IPS-NIHi11 (cell line): ENCODE measurements at places on chromosomes 1 and 21.

DNA sequence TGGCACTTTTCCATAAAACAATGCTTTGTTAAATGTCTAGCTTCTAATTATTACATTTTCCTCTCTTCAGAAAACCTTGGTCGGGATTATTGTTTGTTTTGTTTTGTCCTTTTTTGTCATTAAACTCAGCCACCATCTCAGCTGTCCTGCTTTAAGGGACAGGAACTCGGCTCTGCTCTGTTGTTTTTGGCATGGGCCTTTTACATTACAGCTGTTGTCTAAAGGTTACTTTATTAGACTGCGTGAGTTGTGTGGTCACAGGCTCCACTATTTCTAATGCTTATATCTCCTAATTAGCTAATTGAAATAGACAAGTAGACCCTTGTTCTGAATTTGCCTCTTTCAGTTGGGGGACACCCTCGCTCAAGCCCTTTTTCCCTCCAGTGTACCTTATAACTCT, 1.6 kb downstream of the PALMD start:
- DNase-seq, result no peak

DNA sequence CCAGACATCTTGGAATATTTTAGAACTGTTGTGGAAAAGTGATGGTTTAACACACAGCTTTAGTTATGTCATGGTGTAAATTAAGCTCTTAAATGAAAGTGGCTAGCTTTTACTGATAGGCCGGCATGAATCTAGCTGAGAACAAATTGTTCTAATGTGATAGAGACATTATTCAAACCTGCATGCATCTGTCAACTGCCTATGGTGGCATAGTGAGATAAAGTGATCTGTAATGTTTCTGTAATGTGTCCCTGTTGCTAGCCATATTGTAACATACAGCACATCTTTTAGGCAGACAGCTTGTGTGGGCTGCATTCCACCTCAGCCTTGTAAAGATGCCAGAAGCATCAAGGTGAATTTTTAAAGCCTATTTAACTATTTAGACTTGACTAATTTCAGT, 16.0 kb downstream of the LRIG2 start:
- DNase-seq, result no peak

DNA sequence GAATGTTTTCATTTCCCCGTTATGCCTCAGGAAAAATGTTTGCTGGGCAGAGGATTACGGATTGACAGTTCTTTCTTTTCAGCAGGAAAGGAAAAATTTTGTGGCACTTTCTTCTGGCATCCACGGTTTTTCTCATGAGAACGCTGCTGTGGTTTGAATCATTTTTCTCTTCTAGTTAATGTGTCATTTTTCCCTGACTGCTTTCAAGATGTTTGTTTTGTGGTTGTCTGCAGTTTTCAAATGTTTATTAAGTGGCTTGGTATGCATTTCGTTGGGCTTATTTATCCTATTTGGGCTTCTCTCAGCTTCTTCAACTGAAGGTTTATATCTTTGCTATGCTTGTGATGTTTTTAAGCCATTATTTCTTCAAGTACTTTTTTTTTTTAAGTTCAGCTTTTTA, 359.0 kb downstream of the RGS7 start:
- no peak for DNase-seq

DNA sequence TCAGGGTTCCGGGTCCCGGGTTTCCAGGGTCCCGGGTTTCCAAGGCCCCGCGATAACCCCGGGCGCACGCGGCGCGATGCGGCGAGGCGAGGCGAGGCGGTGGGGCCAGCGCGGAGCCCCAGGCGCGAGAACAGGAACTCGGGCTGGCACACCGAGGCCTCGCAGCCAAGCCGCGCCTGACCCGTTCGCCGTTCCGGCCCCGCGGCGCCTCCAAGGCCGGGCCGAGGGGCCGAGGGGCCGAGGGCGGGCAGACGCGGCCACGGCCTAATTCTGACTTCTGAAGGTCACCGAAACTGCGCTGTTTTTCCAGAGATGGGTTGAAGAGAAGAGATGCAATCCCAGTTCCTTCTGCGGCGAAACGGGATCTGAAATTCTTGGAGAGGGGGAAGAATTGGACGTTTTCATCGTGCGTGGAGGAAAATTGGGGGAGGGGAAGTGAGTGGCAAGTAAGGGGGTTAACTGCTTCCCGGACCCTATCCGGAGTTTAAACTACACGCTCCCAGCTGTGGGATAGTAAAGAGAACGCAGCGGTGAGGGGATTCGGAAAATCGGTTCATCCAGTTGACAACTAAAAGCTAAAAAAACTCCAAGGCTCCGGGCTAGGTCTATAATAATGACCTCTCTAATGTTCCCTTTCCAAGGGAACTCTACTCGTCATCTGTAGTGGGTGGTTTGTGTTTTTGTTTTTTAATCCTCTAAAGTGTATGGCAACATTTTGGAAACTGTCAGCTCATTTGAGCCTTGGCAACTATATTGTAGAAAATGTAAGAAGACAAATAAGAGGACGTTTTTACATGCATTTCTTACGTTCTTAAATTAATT, 8.2 kb downstream of the TBX15 start:
- DNase-seq, result no peak

DNA sequence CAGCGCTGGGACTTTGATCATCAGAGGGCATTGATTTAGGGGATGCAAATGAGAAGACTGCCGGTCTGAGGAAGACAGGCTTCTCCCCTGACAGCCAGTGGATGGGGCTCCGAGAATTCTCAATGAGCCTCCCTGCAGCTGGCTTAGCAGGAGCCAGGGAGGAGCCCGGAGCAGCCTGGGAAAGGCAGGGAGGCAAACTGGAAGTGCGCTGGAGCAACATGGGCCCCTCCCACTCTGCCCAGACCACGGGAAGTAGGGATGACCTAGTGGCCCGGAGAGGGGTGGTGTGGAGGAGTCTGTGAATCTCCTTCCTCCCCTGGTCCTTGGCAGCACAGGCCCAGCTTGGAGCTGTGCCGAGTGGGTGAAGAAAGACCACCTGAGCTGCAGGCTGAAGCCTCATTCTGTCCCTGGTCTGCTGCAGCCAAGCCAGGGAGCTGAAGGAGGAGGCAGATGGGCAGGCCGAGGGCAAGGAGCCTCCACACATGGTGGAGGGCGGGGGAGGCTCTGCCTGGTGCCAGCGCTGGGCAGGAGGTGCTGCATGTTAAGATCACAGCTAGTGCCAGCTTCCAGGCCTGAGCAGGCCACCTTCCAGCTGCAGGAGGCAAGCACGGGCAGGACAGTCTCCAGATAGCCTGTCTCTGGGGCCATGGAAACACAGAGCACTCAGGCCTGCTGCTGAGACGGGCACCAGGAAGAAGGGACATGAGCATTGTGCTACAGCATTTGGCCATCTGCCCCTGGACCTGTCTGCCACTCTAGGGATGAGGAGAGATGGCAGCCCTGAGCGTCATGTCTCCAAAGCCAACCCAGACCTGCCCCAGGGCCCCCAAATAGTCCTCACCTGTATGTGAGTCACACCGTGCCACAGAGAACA, 12.2 kb upstream of the CLSTN1 start:
- peak; percentile 80 for DNase-seq

DNA sequence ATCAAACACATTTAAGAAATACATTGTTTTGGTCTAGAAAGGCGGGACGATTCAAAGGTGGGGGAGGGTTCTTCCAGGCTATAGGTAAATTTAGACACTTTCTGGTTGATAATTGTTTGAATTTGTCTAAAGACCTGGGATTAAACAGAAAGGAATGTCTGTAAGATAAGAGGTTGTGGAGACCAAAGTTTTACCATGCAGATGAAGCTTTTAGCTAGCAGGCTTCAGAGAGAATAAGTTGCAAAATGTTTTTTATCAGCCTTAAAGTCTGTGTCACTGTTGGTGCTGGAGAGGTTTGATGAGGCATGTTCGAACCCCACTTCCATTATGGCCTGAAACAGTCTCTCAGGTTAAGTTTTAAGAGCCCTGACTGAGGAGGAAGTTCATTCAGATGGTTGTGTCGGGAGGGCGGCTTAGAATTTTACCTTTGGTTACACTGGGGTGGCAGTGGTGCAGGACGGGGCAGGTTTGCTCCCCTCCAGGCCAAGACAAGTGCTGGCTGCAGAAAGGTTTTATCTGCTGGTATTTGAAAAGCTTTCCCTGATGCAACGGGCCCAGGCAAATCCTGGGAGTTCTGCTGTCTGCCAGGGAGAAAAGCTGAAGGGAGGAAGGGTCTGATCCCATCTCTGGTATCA, 16.0 kb upstream of the SLC2A5 start:
- DNase-seq, result no peak

DNA sequence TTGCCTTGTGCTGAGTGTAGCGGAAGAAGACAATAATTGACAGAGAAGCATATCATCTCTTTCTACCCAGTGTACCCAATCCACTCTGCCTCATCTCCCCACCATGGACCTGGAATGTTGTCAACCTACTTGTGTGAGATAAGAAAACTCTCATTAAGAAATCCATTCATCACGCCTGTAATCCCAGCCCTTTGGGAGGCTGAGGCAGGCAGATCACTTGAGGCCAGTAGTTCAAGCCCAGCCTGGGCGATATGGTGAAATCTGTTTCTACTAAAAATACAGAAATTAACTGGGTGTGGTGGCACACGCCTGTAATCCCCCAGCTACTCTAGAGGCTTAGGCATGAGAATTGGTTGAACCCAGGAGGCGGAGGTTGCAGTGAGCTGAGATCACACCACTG, 209.6 kb downstream of the PBX1 start:
- DNase-seq, result no peak

GRCh38 chr1:174996476-174996875, 3.3 kb upstream of the CACYBP start:
- DNase-seq, result no peak

DNA sequence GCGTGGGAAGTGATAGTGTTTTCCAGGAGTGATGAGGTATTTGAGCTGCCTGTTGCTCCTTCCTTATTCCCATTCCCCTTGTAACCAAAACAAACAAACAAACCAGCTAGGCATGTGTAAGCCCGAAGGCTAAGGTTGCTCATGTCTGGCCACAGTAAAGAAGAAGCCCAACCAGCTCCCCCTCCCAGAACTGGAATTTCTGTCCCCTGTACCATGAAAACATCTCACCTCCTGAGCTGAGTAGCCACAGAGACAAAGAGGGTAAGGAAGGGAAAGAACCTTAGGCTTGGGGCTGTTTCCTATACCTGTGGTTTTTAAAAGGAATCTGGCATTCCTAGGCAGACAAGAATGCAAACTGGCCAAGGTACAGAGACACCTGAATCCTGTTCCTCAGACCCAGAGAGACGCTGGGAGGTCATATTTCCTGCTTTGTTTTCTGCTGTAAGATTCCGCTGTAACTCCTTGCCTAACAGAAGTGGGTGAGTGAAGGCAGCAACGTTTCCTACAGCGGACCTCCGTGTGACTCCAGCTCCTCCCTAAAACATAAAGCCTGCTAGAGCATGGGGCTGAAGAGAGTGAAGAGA, 41.7 kb upstream of the RAB4A start:
- DNase-seq, result peak; percentile 42

DNA sequence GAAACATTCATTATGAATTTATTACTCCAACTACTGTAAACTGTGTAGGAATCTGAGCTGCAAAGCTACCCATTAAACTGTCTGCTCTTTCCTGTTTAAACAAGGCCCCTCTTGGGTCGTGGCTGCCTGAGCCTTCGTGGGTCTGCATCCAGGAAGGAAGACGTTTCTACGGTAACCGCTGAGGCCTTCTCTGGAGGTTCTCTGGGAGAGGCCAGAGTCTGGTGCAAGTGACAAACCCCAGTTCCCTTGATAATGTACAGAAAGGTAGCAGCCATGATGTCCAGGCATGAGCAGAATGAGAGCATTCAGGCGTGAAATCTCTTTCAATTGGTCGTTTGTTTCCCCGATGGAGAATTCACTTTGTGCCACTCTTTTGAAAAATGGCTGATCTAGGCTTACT, 350.2 kb downstream of the PLPP3 start:
- peak; percentile 25 for DNase-seq

DNA sequence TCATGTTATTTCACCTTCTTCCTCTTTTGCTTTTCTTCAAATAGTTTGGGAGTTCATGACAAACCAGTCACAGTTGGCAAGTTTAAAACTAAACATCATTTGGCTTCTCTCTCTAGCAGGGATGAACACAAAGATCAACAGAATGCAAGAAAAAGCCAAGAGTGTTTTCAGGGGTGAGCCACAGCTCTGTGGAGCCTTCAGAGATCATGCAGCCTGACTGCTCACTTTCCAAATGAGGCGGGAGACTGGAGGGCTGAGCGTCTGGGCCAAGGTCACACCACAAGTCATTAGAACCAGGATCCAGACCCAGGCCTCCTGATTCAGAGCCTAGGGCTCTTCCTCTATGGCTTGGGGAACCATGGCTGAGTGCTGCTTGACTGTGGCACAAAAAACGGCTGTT, 2.7 kb downstream of the DPT start:
- no peak for DNase-seq

DNA sequence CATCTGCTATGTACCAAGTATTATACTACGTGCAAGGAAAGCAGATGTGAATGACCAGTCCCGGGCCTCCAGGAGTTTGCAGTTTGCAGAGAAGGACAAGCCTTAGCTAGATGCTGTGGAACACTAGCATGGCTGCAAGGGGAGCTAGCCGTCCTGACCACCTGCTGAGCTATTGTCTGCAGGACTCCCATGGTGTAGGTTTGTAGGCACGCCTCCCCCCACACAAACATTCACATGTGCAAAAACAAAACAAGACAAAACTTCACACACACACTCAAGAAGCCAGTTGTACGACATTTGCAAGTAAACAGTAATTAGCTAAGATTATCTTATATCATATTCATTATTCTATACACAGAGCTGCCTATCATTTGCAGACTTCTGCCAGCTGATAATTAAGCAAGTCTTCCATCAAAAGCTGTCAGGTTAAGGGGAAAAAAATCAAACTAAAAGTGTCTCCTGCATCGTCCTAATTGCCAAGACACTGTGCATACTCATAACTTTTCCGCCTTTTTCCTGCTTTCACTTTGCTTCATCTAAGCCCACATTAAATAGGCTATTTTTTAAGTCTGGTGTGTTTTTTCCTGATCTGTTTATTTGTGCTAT, 10.7 kb upstream of the HNRNPU start:
- DNase-seq, result peak; percentile 73

DNA sequence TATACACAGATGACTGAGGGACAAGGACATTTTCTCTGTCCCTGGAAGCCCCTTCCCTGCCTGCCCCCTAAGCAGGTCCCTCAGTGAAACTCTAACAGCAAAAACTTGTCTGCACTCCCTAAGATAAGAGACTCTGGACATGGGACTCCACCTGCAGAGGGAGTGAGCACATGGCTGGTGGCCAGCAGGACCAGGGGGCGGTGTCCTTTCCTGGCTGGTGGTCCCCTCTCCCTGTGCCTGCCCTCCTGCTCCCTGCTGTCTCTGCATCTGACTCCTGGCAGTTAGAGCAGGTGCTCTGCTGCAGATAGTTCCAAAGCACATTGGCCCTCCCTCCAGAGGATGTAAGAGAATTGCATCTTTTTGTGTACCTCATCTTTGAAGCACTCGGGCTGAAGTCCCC, 215.5 kb downstream of the GRIK3 start:
- no peak for DNase-seq

- no peak for DNase-seq
Measured at GRCh38 chr1:5632224-5632623, 360.0 kb downstream of the NPHP4 start.

- DNase-seq, result no peak
Measured at GRCh38 chr1:84410328-84411095, 12.2 kb downstream of the DNASE2B start.
